ENCODE measurements at places on chromosomes 2 and 18. TPM values are rescaled to one million over a fixed set of nuclear protein-coding genes. Genes with fewer than 3 reads are reported as not detected.

PTPRM gene
- polyA plus RNA-seq: 88.9 TPM

GRB14 gene
- polyA plus RNA-seq: 2.8 TPM

NEURL3 gene
- not detected for polyA plus RNA-seq

CBLN2 gene
- 0.04 TPM for polyA plus RNA-seq

THADA gene
- polyA plus RNA-seq: 8.6 TPM

REV1 gene
- 5.9 TPM for polyA plus RNA-seq

DSC3 gene
- 0.05 TPM for polyA plus RNA-seq

EMX1 gene
- polyA plus RNA-seq: 0.34 TPM

EFR3B gene
- 0.49 TPM for polyA plus RNA-seq

MEIS1 gene
- polyA plus RNA-seq: 13.7 TPM

CAPN13 gene
- 2.5 TPM for polyA plus RNA-seq

UGT1A5 gene
- polyA plus RNA-seq: 0.04 TPM

BOLL gene
- not detected for polyA plus RNA-seq
